Activated naive CD4-positive, alpha-beta T cell treated with Interleukin-2 at 50 U/mL for 16 hours (primary cell): ENCODE measurements at places on chromosomes 3 and 15.

- no peak for DNase-seq
Observed at GRCh38 chr3:15926871-15927270, 129.1 kb upstream of the ANKRD28 start.

- DNase-seq, result no peak
Observed at GRCh38 chr3:37787153-37787867, 74.4 kb upstream of the CTDSPL start.

GRCh38 chr3:172303941-172304558 lies 144.2 kb downstream of the GHSR start:
- no peak for DNase-seq

DNA sequence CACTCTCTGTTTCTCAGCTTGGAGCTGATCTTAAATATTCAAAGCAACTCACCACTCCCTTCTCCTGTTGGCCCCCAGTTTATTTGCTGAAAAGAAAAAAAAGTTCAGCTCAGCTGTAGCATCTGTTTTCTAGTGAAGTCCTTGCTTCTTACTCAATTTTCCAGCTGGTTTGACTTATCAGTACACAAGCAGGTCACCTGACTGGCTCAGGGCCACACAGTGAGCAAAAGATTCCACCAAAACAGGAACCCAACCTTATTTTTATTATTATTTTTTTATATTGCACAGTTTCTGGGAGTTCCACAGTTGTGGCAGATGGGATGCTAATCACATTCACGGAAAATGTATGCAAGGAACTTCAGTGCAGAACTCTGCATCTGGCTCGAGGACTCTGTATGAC lies 390.7 kb upstream of the RGMA start:
- no peak for DNase-seq

DNA sequence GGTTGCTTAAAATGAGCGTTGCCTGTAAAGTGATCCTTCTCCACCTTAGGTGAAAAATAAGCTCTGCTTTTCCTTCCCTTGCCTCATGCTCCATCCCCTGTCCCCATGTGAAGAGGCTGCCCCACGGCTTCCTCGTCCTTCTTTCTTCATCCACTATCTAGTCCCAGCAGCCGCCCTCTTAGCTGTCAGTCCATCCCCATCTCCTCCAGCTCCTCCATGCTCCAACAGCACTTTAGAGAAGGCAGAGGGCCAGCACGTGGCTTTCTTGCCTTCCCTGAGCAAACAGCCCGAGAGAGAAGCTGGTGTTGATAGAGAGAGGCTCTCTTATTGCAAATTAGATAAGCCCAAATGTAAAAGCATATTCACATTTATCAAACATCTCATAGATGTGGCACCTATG lies 9.0 kb upstream of the TMEM41A start:
- DNase-seq, result no peak

- DNase-seq, result no peak
Observed at GRCh38 chr3:159853506-159853864, 135.2 kb upstream of the IL12A start.

DNA sequence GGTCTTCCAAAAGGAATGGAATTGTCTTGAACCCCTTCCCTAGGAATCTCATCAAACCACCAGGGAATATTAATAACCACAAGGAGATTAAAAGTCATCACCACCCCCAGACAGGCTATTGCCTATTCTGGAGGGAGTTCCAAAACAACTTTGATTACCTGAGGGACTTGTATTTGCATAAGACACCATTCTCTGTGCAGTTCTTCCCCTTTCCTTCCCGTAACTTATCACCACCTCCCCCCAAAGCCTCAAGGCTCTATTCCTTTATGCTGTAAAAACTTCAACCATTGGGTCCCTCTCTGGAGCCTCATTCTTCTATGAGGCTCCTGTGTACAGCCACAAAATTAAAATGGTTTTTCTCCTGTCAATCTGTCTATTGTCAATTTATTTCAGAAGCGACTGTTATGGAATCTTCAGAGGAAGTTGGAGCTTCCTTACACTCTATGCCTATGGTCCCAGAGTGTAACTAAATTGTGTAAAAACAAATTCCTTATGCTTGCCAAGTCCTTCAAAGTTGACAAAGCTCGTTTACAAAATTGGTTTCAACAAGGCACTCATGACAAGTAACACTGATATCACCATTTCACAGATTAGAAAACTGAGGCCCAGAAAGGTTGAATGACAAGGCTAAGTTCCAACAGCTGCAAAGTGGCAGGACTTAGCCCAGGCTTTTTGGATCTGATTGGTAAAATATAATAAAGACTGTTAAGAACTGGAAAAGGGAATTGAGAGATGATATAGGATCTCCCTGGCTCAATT lies 68.3 kb upstream of the HERC1 start:
- DNase-seq, result no peak

GRCh38 chr3:138136201-138136600 lies 4.0 kb upstream of the A4GNT start:
- DNase-seq, result no peak

- no peak for DNase-seq
Observed at GRCh38 chr3:136885357-136886213, 23.6 kb downstream of the NCK1 start.
